Retina (tissue), 1 donor: ENCODE measurements at places on chromosomes 2 and 18.

DNA sequence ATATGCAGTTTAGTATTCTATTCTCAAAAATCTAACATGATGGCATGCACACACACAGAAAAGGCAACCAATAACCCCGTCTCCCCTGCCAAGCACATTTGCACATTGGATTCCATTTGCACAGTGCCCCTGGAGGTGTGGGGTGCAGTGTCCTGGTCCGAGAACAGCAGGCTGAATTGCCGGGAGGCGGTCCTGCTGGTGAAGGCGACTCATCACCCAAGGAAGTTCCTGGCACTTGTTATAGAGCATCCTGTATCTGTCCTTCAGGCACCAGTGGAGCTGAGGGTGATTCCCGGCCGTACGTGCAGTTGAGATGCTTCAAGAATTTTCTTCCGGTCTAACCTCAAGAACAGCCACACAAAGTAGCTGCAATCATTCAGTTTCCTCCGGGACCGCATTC lies 73.0 kb upstream of the RAB12 start:
- DNase-seq: no peak

DNA sequence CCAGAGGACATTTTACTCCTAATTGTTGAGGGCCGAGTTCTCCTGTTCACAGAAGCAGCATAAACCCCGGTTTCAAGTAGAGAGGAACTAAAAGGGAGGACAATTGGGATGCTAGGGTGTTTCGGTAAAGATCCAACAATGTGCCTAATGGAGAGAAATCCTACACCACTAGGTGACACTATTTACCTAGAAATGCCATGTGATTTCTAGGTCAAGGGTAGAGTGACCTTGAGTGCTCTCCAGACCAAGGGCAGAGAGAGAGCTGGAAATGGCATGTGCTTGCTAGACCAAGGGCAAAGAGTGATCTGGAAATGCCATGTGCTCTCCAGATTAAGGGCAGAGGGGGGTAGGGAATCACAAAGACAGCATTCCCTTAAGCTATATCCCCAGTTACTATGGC lies 472.0 kb downstream of the DCDC2C start:
- no peak for DNase-seq

DNA sequence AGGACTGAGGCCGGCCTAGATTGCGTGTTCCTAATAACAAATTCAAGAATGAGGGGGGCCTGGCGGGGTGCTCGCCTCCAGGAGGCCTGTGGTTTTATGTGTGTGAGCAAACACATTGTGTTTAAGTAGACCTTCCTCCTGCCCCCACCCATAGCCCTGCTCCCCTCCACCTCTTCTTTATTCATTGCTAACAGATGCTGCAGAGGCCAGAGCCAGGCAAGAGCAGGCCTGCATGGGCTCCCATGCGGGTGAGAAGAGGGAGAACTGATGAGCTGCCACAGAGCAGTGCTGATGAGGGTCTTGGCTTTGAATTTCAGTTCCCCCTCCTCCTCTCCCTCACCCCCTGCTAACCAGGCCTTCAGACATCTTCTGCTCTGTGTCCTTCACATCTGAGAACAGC lies 154.6 kb downstream of the OSR1 start:
- no peak for DNase-seq

GRCh38 chr2:239139566-239139965 lies 261.3 kb downstream of the HDAC4 start:
- DNase-seq: no peak
